Stimulated activated CD8-positive, alpha-beta memory T cell treated with anti-CD3 and anti-CD28 coated beads, Interleukin-12 subunit alpha, Interleukin-12 subunit beta, amount 100 ng/mL, for 1 hour (primary cell): ENCODE measurements at places on chromosomes 11 and 22.

DNA sequence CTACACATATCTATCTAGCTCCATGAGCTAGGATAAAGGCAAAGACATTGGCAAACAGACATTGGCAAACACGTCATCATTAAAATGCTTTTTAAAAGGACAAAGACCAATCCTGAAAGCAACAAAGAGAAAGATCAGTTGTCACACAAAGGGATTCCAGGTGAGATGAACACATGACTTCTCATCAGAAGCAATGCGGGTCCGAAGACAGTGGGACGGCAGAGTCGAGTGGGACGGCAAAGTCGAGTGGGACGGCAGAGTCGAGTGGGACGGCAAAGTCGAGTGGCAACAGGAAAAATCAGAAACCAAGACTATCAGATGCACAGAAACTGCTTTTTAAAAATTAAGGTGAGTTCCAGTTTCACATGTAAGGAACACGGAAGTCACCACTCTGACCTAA is 609.5 kb downstream of the BRD1 start:
- no peak for DNase-seq

GRCh38 chr11:87092159-87092558 is 54.4 kb downstream of the TMEM135 start:
- no peak for DNase-seq

GRCh38 chr11:63683133-63683991 is 2.1 kb downstream of the RTN3 start:
- no peak for DNase-seq

- DNase-seq: no peak
These were observed 242.3 kb upstream of the TBCEL start for GRCh38 chr11:120781486-120782120.

- DNase-seq: no peak
These were observed 188.4 kb upstream of the NAV2 start for GRCh38 chr11:19524171-19524671.

- DNase-seq: no peak
These were observed 68.5 kb downstream of the GDPD4 start for GRCh38 chr11:77233011-77233410.

DNA sequence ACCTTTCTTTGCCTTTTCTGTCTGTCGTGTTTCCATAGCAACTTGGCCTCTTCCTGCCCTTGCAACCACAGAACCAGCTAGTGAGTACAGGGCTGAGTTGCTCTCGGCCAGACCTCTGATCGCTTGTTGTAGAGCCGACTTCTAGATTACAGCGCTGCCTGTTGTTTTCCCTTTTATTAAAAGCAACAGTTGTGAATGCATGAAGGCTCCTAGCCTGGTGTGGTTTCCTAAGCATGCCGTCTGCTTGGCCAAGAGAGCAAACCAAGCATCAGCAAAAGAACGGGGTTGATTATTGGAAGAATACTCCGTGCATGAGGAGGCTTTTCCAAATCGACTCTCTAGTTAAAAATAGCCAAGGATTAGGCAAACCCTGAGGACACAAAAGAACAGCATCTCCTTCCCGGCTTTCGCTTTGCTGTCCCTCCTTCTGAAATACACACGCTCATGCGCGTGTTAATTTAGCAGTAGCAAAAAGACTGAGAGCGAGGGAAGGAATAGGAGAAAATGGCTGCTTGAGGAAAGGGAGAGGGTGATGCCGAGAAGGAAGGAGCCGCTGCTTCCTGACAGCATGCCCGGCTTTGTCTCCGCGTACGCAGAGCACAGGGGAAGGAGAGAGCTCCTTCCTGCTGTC is 71.5 kb upstream of the TTC12 start:
- no peak for DNase-seq

DNA sequence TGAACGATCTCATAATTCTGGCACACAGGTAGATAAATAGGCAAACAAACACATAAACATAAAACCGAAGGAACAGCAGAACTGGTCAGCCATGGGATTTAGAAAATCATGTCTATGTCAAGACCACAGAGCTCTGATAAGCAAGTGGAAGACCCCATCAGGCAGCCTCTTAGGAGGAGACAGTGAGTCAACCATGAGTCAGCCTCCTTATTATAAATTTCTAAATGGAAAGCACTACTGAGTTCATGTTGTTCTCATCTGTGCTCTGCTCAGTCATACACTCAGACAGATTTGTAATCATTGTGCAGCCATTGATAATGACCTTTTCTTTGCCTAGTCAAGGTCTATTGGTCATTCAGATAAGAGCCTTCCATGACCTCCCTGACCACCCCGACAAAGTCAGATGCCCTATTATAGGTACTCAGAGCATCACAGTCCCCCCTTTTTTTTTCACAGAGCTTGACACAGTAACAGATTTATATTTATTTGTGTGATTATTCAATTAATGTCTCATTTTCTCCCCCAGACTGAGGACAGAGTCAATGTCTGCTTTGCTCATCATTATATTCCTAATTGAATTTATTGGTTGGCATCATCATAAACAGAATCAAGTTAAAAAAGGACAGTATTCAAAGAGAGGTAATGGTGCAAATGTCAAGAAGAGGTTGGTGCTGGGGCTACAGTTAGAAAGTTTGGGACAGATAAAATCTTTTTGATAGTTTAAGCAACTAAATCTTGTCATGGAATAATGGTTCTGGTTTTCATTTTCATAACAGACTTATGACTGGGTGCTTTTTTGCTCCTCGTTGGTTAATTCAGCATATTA is 579.7 kb upstream of the CCDC90B start:
- no peak for DNase-seq

- DNase-seq: no peak
These were observed 31.1 kb upstream of the PPARA start for GRCh38 chr22:46119093-46119728.

GRCh38 chr22:17336061-17336460 is 33.2 kb upstream of the CECR2 start:
- DNase-seq: no peak

- DNase-seq: no peak
These were observed 369.5 kb downstream of the AASDHPPT start for GRCh38 chr11:106446955-106447354.

GRCh38 chr22:27993201-27993635 is 74.2 kb upstream of the PITPNB start:
- no peak for DNase-seq

DNA sequence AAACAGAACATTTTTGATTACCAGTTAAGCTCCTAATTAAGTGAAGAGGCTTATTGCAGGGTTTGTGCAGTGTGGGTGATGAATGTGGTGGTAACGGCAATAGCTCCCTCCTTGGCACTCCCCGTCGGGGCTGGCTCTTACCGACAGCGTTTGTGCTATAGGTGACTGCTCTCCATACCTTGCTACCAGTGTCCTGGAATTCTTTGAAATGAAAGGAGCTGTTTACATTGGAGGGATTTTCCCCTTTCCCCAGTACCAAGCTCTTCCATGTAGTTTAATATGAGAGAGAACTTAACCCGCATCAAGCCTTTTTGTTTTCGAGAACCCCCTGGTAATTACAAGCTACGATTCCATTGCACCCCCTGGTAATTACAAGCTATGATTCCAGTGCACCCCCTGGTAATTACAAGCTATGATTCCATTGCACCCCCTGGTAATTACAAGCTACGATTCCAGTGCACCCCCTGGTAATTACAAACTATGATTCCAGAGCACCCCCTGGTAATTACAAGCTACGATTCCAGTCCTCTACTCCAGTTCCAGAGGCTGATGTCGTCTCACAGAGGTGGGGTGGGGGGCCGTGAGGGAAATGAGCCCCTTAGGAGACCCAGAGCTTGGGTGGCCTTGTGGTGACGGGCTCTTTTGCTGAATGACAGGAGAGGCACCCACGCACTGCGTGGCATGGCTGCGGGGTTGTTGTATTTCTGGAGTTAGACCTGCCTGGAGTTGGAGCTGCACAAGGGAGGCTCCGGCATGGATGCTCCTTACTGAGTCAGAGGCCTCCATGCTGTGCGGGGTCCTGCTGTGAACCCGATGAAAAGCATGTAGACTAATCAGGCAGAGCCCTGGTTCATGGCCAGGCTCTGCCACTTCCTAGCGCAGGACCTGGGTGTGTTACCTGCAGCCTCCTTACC is 205.3 kb downstream of the TBC1D22A start:
- no peak for DNase-seq
